ENCODE measurements at places on chromosomes 16 and 17. TPM values are rescaled to one million over a fixed set of nuclear protein-coding genes. Genes with fewer than 3 reads are reported as not detected.

Gene HELZ
- total RNA-seq: 9.3 TPM

Gene ATF7IP2
- 12.4 TPM for total RNA-seq

Gene KRTAP4-16
- total RNA-seq: not detected

Gene NEUROD2
- not detected for total RNA-seq

Gene XAF1
- 0.24 TPM for total RNA-seq

Gene CES5A
- total RNA-seq: not detected

Gene KRT27
- total RNA-seq: not detected

Gene GFAP
- 0.61 TPM for total RNA-seq

Gene ZNF768
- total RNA-seq: 45.4 TPM

Gene HS3ST3A1
- not detected for total RNA-seq

Gene SOX8
- total RNA-seq: 1.5 TPM

Gene ELMO3
- total RNA-seq: 1.4 TPM

Gene CACNA1G
- 3.8 TPM for total RNA-seq

Gene ADAM11
- total RNA-seq: 2.4 TPM

Gene TBC1D3C
- not detected for total RNA-seq

Gene WFDC1
- total RNA-seq: not detected

Gene TBC1D3K
- not detected for total RNA-seq

Gene ALDH3A2
- total RNA-seq: 176 TPM

Gene FOXJ1
- 0.40 TPM for total RNA-seq

Gene TERB1
- not detected for total RNA-seq

Gene CRISPLD2
- 3.0 TPM for total RNA-seq

Gene CEMP1
- not detected for total RNA-seq

Gene SLC5A10
- total RNA-seq: 0.18 TPM

Gene MYH1
- not detected for total RNA-seq

Gene SDR42E2
- total RNA-seq: not detected

Gene PSME3IP1
- 108 TPM for total RNA-seq

Gene NPIPA7
- 17.9 TPM for total RNA-seq

Gene SMIM36
- total RNA-seq: not detected

Gene IST1
- 172 TPM for total RNA-seq

Gene SLC6A4
- not detected for total RNA-seq

Gene IGFALS
- total RNA-seq: not detected

Gene DBF4B
- 31.7 TPM for total RNA-seq

Gene ATP1B2
- total RNA-seq: 0.23 TPM

Gene CCDC102A
- total RNA-seq: 9.4 TPM

Gene EPN3
- 0.23 TPM for total RNA-seq

Gene CCL8
- not detected for total RNA-seq

Gene LYRM9
- total RNA-seq: 2.2 TPM

Gene TRAPPC1
- 369 TPM for total RNA-seq

Gene SULT1A2
- total RNA-seq: 0.08 TPM

Gene PTX4
- not detected for total RNA-seq

Gene CACNA1H
- total RNA-seq: 8.6 TPM

Gene PABPN1L
- total RNA-seq: not detected

Gene PSMD3
- total RNA-seq: 173 TPM

Gene UBFD1
- 56.1 TPM for total RNA-seq

Gene KRTAP4-5
- total RNA-seq: not detected

Gene NPIPA3
- 0.91 TPM for total RNA-seq

Gene CEP112
- 6.8 TPM for total RNA-seq

Gene LCMT1
- 40.1 TPM for total RNA-seq

Gene USB1
- 99.9 TPM for total RNA-seq

Gene POLR3K
- total RNA-seq: 38.7 TPM

Gene KRTAP4-1
- total RNA-seq: 0.25 TPM

Gene MFAP4
- total RNA-seq: not detected
